Stromal cell of bone marrow (primary cell): ENCODE measurements at places on chromosomes 4 and X.

DNA sequence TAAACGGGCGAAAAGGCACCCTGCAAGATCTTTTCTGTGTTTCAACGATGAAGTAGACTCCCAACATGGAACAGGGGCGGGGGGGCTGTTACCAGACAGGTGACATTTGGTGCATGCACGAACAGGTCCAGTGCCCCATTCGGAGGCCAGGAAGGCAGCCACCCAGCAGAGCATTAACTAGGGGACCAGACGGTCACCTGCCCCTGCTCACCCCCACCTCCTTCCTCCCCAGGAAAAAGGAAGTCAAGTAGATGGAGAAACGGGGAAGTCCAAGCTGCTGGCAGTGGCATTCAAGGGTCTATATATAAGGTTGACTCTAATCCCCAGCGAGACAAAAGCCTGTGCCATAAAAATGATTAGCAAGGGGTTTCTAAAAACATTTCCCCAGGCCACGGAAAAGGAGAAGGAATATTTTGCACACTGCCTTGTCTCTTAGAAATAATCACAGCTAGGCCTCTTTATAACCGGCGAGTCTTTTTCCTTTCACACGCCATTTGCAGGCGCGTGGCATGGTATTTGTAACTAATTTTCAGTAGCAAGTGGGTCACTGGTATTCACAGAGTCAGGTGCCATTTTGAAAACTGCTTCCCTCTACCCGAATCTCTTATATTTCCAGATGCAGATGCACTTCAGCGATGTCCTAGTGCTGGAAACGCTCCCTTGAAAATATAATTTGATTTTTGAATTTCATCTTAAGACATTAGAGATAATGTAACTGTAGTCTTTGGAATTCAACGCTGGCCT is 1.2 kb upstream of the TMSB4X start:
- DNase-seq, result no peak

- DNase-seq, result peak; percentile 48
These were observed 113.4 kb upstream of the FAM241A start for GRCh38 chr4:112031712-112032328.

- no peak for DNase-seq
These were observed 117.5 kb downstream of the CDKL5 start for GRCh38 chrX:18542905-18543304.

DNA sequence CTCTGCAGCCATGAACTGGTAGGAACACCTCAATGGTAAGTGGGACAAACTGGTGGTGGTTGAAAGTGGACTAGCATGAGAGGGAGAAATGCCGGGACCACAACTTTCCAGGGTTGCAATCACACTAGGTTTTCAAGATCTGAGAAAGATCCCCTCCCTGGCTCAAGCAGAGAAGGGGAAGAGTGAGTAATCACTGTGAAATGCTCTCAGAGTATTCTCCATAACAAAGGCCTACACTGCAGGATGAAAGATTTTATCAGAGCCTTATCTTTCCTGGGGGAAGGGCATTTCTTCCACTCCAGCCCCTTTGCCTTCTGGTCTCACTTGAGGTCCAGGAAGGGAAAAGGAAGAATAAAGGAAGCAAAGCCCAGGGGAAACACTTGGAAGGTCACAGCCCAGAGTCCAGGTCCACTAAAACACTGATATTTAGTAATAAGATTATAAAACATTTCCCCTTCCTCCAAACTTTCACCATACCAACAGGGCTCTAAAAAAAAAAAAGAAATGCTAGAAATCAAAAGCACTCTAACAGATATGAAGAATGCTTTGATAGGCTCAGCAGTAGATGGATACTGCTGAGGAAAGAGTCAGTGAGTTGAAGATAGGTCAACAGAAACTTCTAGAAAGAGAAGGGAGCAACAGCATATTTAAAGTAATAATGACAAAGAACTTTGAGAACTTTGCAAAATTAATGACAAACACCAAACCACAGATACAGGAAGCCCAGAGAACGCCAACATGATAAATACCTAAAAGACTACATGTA is 95.9 kb downstream of the WDFY3 start:
- no peak for DNase-seq

GRCh38 chr4:859496-859895 is 33.6 kb upstream of the CPLX1 start:
- DNase-seq, result no peak

- DNase-seq, result no peak
These were observed 78.0 kb downstream of the NSUN7 start for GRCh38 chr4:40827758-40828157.

- DNase-seq, result no peak
These were observed 371.9 kb upstream of the PITX2 start for GRCh38 chr4:110994781-110995180.

GRCh38 chrX:71067712-71068043 is 456 bp downstream of the SNX12 start:
- DNase-seq, result no peak

DNA sequence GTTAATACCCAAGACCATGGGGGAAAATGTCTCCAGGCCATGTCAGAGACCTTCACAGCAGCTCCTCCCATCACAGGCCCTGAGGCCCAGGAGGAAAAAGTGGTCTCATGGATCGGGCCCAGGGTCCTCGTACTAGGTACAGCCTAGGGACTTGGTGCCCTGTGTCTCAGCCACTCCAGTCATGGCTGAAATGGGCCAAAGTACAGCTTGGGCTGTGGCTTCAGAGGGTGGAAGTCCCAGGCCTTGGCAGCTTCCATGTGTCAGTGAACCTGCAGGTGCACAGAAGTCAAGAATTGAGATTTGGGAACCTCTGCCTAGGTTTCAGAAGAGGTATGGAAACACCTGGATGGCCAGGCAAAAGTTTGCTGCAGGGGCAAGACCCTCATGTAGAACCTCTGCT is 27.6 kb upstream of the C4orf54 start:
- DNase-seq, result no peak

- no peak for DNase-seq
These were observed 657.4 kb downstream of the SPRY1 start for GRCh38 chr4:124053872-124054538.

DNA sequence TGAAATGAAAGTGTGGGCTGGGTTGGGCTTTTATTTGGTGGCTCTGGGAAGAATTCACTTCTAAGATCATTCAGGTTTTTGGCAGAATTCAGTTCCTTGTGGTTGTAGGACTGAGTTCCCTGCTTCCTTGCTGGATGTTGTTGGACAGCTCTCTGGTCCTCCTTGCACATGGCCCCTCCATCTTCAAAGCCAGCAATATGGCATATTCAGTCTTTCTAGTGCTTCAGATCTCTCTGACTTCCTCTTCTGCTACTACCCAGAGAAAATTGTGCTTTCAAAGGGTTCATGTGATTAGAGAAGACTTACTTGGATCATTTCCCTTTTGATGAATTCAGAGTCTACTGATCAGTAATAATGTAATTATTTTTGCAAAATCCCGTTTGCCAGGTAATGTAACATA is 12.8 kb upstream of the IGFBP7 start:
- no peak for DNase-seq

- no peak for DNase-seq
These were observed 524.9 kb downstream of the CENPC start for GRCh38 chr4:67020438-67020797.

GRCh38 chr4:24999392-25000089 is 31.2 kb downstream of the LGI2 start:
- DNase-seq, result no peak

DNA sequence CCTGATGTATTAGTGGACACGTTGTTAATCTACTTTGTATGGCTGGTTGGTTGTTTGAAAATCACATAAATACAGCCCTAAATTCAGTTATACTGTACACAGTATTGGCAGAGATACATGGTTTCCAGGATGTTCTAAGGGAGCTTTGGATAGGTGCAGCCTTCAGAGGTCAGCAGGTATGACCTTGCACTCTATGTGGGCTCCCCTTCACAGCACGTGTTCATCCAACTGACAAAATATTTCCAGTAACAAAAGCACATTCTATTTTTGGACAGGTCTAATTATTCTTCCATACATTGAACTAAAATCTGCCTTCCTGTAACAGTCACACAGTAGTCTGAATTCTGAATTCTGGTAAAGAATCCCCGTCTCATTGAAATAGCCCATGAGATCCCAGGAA is 92.8 kb upstream of the RAPGEF2 start:
- no peak for DNase-seq

DNA sequence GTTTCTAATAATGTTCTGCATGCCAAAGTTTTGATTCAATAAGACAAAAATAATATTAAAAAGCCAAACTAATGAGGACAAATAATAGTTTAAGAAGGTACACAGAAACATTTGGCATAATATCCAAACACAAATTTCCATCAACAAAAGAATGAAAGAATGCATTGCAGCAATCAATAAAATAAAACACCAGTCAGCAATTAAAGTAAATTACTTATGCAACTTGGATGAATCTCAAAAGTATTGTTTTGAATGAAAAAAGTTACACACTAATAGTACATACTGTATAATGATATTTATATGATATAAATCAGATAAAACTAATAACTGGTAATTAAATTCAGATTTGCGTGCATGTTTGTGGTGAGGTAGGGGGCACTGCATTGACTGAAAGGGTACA is 285.5 kb upstream of the PCDH10 start:
- no peak for DNase-seq

- no peak for DNase-seq
These were observed 653 bp downstream of the PLA2G12A start for GRCh38 chr4:109729117-109729717.

DNA sequence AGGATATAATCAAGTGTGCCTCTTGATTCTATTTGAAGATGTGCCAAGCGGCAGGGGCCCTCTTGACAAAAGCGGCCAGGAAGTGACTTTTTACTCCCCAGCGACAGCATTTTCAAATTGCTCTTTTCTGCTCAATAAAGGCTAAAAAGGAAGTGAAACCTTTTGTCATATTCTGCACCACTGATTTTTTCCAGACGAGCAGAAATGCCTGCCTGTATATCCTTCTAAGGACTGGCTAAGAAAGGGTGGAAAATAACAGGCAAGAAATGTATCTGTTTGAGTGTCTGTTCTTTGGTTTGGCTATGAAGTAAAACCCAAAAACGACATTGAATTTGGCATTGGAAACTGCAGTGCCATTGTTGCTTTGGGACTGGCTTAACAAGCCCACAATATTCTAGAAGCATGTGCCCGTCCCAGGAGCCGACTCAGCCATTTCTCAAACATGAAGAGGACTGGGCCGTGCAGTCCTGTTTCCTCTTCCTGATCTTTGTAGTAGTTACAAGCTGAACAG is 25.4 kb downstream of the TMSB4X start:
- no peak for DNase-seq

DNA sequence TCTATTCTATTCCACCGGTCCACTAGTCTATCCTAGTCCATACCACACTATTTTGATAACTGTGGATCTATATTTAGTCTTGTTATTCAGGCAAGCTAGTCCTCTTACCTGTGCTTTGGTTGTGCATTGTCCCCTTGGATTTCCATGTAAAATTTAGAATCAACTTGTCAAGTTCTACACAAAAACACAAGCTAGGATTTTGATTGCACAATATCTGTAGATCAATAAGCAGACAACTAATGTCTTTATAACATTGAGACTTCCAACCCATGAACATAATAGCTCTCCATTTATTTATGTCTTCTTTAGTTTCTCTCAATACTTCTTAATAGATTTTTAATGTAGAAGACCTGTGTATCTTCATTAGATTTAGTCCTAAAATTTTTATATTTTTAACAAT is 10.2 kb upstream of the BBS12 start:
- no peak for DNase-seq

DNA sequence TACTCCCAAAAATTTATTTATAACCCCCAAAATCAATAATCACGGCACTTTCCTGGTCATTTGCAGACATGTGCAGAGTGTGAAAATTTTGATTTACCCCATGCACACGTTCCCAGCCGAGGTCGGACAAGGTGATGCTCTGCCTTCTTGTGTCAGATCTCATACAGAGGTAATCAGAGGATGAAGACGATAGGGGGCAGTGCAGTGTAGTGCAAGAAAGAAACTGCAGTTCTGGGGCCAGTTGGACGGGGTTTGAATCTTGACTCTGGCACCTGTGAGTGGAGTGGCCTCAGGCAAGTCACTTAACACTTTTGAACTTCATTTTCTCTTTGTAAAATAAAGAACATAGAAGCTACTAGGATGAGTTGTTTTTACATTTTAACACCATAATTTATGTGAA is 88.4 kb downstream of the FRMPD3 start:
- peak; percentile 15 for DNase-seq

GRCh38 chr4:56979421-56980072 is 851 bp downstream of the POLR2B start:
- no peak for DNase-seq

- no peak for DNase-seq
These were observed 214.6 kb upstream of the MAB21L2 start for GRCh38 chr4:150367326-150367725.

- DNase-seq, result no peak
These were observed 311.1 kb downstream of the CAMK2D start for GRCh38 chr4:113450295-113451080.

- DNase-seq, result peak; percentile 24
These were observed 11.4 kb downstream of the ASIC5 start for GRCh38 chr4:155854582-155855226.

- peak; percentile 66 for DNase-seq
These were observed 100.1 kb downstream of the PPARGC1A start for GRCh38 chr4:23789762-23790161.

DNA sequence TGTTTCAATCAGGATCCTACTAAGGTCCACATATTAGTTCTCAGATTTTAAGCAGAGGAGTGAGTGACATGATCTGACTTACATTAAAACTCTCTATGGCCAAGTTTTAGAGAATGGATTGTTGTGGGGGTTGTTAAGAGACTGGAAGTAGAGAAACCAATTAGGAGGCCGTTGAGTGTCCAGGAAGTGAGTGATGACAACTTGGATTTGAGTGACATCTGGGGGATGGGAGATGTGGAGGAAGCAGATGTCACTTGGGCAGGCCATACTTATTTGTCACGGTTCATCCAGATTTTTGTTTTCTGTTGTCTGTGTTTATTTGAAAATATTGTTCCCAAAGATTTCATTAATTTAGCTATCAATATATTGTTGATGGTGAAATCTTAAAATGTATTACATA is 28.3 kb downstream of the ADD1 start:
- no peak for DNase-seq

GRCh38 chr4:129213692-129214091 is 117.7 kb downstream of the C4orf33 start:
- no peak for DNase-seq

- no peak for DNase-seq
These were observed 18.9 kb downstream of the CFAP99 start for GRCh38 chr4:2437475-2438215.

DNA sequence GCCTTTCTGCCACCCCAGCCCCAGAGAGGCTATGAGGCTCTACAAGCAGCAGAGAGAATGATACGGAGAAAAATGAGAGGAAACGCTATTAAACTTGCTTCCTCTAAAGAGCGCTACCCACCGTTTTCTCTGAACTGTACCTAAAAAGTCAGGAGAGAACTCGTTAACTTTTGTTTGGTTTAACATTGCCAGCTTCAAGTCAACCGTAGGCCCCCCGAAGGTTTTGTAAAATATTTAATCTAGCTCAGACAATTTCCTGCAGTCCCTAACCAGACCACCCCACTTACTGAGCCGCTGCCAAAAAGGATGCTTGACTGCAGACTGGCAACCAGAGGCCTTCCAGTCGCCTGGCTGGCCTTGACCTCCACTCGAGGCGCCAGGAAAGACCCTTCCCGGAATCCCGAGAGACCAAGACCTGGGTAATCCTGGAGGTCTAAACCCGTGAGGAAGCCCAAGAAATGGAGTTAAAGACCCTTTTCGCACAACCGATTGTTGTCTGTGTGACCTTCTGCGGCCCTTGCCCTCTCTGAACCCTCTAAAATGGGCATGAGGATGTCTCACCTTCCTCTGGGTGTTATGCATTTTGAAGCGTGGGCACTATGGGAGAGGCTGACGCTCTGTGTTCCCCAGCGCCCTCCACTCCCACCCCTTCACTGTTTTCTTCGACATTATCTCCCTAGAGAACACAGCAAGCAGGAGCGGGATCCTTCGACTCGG is 86.3 kb downstream of the BCOR start:
- no peak for DNase-seq

- DNase-seq, result peak; percentile 46
These were observed 82.2 kb upstream of the VEGFC start for GRCh38 chr4:176874721-176875445.
